ENCODE measurements at places on chromosomes 4 and X. TPM values are rescaled to one million over a fixed set of nuclear protein-coding genes. Genes with fewer than 3 reads are reported as not detected.

The BMP3 gene
- not detected for total RNA-seq

DNA sequence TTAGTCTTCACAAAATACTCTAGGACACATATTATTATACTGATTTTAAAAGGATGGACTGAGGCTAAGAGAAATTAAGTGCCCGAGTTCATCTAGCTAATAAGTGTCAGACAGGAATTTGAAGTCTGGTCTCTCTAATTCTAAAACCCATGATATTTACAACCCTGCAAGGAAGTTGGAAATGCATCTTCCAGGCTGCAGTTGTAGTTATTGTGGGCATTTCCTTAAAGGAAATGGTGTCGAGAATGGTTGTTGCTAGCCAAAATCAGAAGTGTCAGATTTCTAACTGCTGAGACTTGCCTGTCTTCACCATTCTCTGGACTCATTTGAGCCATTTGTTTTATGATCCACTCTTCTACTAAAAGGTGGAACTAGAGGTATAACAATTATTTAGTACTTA is 82.5 kb downstream of the FAT4 start:
- H3K27ac ChIP-seq: no peak overlapping the region
- no peak overlapping the region for H3K4me3 ChIP-seq
- DNase-seq: no peak
- H3K27me3 ChIP-seq: no peaks in the 10 kb centered on the region
- no peaks in the 10 kb centered on the region for H3K4me1 ChIP-seq
- no peaks in the 10 kb centered on the region for H3K36me3 ChIP-seq

The CXorf51A gene
- not detected for total RNA-seq

The XAGE2 gene
- total RNA-seq: not detected

- no peak overlapping the region for H3K4me3 ChIP-seq
- H3K27ac ChIP-seq: no peak overlapping the region
- H3K27me3 ChIP-seq: no peaks in the 10 kb centered on the region
- no peaks in the 10 kb centered on the region for H3K4me1 ChIP-seq
- DNase-seq: no peak
These were observed 1.4 kb upstream of the UGT2B4 start for GRCh38 chr4:69497076-69497475.

DNA sequence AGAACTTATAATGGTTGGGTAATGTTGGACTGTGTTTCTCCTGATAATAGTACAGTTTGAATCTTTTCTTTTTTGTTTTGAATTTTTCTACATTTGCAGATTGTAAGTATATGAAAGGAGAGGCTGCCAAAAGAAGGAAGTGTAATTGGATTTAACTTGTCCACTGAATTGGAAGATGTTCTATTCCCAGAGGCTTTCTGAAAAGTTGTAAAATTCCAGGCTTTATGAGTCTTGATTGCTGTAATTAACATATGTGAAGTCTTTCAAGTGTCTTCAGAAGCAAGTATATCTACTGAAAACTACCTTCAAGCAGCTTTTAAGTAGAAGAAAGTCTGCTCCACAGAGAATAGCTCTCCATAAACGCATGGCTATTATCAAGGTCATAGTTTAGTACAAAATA is 2456.4 kb downstream of the PCDH7 start:
- H3K36me3 ChIP-seq: no peaks in the 10 kb centered on the region
- no peak overlapping the region for H3K4me3 ChIP-seq
- DNase-seq: no peak
- H3K4me1 ChIP-seq: no peaks in the 10 kb centered on the region
- no peak overlapping the region for H3K27ac ChIP-seq
- H3K27me3 ChIP-seq: no peaks in the 10 kb centered on the region

DNA sequence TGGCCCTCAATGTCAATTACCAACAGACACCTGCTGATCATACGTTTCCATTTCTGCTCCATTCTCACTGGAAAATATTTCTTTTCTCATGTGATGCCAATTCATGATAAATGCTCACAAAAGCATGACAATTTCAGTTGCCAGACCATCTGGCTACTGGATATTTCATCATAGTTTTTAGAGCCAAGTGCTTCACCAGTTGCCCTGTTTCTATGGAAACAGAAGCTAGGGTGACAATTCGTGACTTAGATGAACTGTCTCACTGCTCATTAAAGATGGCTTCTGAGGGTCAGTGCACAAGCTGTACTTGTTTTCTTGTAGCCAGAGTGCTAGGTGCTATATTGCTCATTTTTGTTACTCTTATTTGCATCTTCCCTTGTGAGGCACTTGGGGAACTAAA is 184.9 kb downstream of the COMMD8 start:
- no peaks in the 10 kb centered on the region for H3K27me3 ChIP-seq
- H3K4me3 ChIP-seq: no peak overlapping the region
- no peaks in the 10 kb centered on the region for H3K36me3 ChIP-seq
- H3K4me1 ChIP-seq: no peaks in the 10 kb centered on the region
- no peak for DNase-seq

DNA sequence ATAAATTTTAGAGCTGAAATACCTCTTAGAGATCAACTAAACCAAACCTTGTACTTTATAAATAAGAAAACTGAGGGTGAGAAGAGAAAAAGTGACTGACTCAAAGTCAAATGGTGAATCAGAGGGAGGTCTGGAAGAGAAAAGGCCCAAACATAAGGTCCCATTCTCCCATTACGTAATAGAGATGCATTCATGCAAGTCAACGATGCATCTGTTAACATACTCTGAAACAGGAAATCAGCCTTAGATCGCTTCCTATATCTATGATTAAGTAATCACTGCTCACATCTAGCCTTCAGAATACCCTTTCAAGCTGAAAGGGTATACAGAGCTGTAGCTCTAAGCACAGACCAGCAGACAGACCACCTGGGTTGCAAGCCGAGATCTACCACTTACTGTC is 6.5 kb downstream of the RNF150 start:
- H3K27me3 ChIP-seq: peaks cover 26% of the 10 kb centered on the region
- DNase-seq: no peak
- H3K4me3 ChIP-seq: no peak overlapping the region
- peaks cover under 1% of the 10 kb centered on the region for H3K4me1 ChIP-seq
- H3K27ac ChIP-seq: no peak overlapping the region

GRCh38 chrX:40006106-40007017 is 91.4 kb downstream of the BCOR start:
- H3K36me3 ChIP-seq: no peaks in the 10 kb centered on the region
- peak; percentile 30 for DNase-seq
- H3K4me3 ChIP-seq: peak overlapping the region; percentile 15
- peaks cover 28% of the 10 kb centered on the region for H3K27me3 ChIP-seq

The NDP gene
- total RNA-seq: not detected

The ZCCHC18 gene
- total RNA-seq: 2.2 TPM

The DCLK2 gene
- not detected for total RNA-seq

The FRMD7 gene
- total RNA-seq: not detected

- H3K4me3 ChIP-seq: no peak overlapping the region
- no peaks in the 10 kb centered on the region for H3K4me1 ChIP-seq
- H3K27me3 ChIP-seq: peaks cover 4% of the 10 kb centered on the region
- no peaks in the 10 kb centered on the region for H3K36me3 ChIP-seq
- no peak for DNase-seq
These were observed 73.3 kb downstream of the TASL start for GRCh38 chrX:30504309-30504708.

DNA sequence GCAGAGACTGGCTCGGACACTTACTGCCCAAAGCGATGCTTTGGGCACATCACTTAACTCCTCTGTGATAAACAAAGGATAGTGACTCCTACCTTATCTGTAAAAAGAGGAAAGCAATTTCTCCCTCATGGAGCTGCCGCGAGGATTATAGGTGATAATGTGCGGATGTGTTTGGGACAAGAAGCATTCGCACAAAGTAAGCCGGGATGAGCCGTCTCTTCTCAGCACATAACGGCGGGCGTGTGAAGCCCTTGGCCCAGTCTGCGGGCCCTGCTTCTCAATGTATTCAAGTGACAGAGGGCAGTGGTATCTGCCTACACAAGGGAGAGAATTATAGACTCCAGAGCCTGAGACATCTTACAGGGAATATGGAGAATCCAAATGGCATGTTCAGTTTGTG is 550.3 kb upstream of the CPEB2 start:
- no peaks in the 10 kb centered on the region for H3K27me3 ChIP-seq
- no peaks in the 10 kb centered on the region for H3K4me1 ChIP-seq
- no peak overlapping the region for H3K4me3 ChIP-seq
- H3K27ac ChIP-seq: no peak overlapping the region
- no peak for DNase-seq

The SPIN2A gene
- total RNA-seq: 0.45 TPM

- H3K36me3 ChIP-seq: no peaks in the 10 kb centered on the region
- H3K4me1 ChIP-seq: no peaks in the 10 kb centered on the region
- H3K27me3 ChIP-seq: peaks cover 41% of the 10 kb centered on the region
These were observed at the start of gene BTC for GRCh38 chr4:74794382-74795010. Gene BTC (minus strand): TSS chr4:74794523. CDS start chr4:74794325, 198 bp downstream.

The SLC49A3 gene
- 0.37 TPM for total RNA-seq

DNA sequence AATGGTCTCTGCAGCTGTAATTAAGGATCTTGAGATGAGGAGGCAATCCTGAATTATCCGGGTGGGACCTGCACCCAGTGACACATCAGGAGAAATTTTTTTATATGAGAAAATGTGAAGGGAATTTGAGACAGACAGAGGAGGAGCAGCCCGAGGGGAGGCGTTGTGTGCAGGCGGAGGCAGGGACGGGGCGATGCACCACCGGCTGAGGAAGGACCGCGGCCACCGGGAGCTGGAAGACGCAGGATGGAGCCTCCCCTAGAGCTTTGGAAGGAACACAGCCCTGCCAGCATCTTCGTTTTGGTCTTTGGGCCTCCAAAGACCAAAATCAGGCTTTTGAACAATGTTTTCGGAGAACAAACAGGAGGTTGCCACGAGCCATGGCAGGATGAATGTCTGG is 85.0 kb upstream of the ADRA2C start:
- H3K27me3 ChIP-seq: no peaks in the 10 kb centered on the region
- no peaks in the 10 kb centered on the region for H3K4me1 ChIP-seq
- H3K36me3 ChIP-seq: no peaks in the 10 kb centered on the region
- DNase-seq: no peak
- H3K4me3 ChIP-seq: no peak overlapping the region
- H3K27ac ChIP-seq: no peak overlapping the region

GRCh38 chr4:71383984-71384383 is 45.2 kb downstream of the SLC4A4 start:
- H3K27me3 ChIP-seq: no peaks in the 10 kb centered on the region
- H3K27ac ChIP-seq: no peak overlapping the region
- no peak overlapping the region for H3K4me3 ChIP-seq
- no peak for DNase-seq

GRCh38 chr4:166662266-166662843 is 571.9 kb downstream of the SPOCK3 start:
- no peak for DNase-seq
- H3K27ac ChIP-seq: no peak overlapping the region
- H3K4me1 ChIP-seq: no peaks in the 10 kb centered on the region
- no peak overlapping the region for H3K4me3 ChIP-seq

The FGFBP2 gene
- 12.0 TPM for total RNA-seq

DNA sequence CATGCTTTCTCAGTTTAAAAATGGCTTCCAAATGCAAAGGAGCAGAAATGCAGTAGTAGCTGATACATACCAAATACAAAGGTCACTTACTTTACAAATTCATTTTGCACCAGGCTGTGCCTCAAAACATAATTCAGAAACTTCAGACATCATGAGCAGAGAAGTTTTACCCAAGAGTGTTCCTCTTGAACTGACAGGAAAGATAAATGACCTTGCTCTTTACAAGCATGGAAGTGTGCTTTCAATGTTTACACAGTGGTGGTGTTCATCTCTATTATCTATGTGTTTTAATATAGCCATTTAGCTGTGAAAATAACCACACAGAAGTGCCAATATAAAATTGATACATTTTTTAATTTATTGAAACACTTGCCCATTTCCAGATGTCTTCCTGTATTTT is 383.4 kb downstream of the ANKRD50 start:
- no peaks in the 10 kb centered on the region for H3K36me3 ChIP-seq
- H3K27ac ChIP-seq: no peak overlapping the region
- peaks cover 6% of the 10 kb centered on the region for H3K27me3 ChIP-seq
- no peaks in the 10 kb centered on the region for H3K4me1 ChIP-seq
- no peak overlapping the region for H3K4me3 ChIP-seq

- no peaks in the 10 kb centered on the region for H3K4me1 ChIP-seq
- H3K27ac ChIP-seq: no peak overlapping the region
- no peaks in the 10 kb centered on the region for H3K36me3 ChIP-seq
- no peak for DNase-seq
- peaks cover 20% of the 10 kb centered on the region for H3K27me3 ChIP-seq
These were observed 52.4 kb upstream of the MMAA start for GRCh38 chr4:145566768-145567167.

DNA sequence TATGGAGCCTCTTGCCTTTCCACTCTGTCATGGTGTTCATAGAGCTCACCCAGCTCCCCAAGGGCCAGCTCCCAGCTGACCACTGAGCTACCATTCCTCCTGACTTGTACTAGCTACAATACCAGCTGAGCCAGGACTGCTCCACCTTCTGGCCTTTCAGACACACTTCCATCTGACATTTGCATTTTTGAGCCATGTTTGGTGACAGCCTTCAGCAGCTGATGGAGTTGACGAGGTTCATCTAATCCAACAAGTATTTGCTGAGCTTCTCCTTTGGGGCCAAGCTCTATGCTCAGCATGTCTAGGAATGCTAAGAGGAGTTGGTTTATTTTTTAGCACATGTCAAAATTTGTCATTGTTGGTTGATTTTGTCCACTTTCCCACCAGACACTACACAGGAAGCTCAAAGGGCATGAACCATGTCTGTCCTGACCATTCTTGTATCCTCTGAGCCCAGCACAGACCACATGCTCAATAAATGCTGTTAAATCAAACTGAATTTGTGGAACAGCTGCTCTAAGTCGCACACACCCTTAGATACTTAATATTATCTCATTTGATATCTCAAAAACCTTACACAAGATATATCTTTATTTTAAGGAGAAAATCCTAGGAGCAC is 142.6 kb upstream of the PPARGC1A start:
- no peak overlapping the region for H3K4me3 ChIP-seq
- H3K4me1 ChIP-seq: no peaks in the 10 kb centered on the region
- no peak overlapping the region for H3K27ac ChIP-seq
- H3K36me3 ChIP-seq: no peaks in the 10 kb centered on the region
- H3K27me3 ChIP-seq: no peaks in the 10 kb centered on the region

- H3K36me3 ChIP-seq: no peaks in the 10 kb centered on the region
- no peaks in the 10 kb centered on the region for H3K4me1 ChIP-seq
- H3K4me3 ChIP-seq: no peak overlapping the region
- no peaks in the 10 kb centered on the region for H3K27me3 ChIP-seq
- DNase-seq: no peak
These were observed 715.2 kb downstream of the TRIML1 start for GRCh38 chr4:188854436-188854835.

The CYLC1 gene
- not detected for total RNA-seq

The NOX1 gene
- not detected for total RNA-seq

The TEX11 gene
- not detected for total RNA-seq

The HEPH gene
- total RNA-seq: not detected

The FAM47A gene
- total RNA-seq: not detected

DNA sequence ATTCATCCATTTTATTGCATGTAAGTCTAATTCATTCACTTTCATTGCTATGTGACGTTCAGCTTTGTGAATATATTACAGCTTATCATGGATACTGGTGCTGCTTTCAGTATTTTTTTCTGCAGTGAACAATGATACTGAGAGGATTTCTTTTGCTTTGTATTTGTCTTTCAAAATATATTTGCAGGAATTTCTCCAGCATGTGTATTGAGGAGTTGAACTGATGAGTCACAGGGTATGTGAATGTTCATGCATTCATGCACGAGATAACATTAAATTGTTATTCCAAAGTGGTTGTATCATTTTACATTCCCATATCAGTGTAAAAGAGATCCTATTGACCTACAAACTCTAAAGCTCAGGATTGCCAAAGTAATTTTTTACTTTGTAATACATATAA is 283.8 kb upstream of the ARSJ start:
- no peak overlapping the region for H3K4me3 ChIP-seq
- no peak for DNase-seq
- H3K36me3 ChIP-seq: no peaks in the 10 kb centered on the region
- peaks cover 2% of the 10 kb centered on the region for H3K27me3 ChIP-seq
- H3K4me1 ChIP-seq: no peaks in the 10 kb centered on the region
